ENCODE measurements at places on chromosomes 5 and 9.

DNA sequence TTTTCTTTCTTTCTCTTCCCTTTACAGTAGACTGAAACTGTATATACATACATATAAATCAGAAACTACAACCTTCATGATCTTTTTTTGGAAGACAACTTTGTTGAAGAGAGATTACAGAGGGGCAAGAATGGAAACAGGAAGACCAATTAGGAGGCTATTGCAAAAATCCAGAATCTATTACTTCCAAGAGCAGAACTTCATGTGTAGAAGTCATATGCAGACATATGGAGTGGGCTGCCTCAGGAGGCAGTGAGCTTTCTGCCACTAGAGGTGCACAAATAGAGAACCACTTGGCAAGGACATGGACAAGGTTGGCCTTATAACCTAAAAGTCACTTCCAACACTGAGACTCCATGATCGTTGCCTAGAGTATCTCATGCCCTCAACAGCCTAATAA lies 157.8 kb upstream of the NR4A3 start:
- DNase-seq, result no peak

- DNase-seq, result no peak
Measured at GRCh38 chr9:5712651-5713390, 83.9 kb downstream of the RIC1 start.

DNA sequence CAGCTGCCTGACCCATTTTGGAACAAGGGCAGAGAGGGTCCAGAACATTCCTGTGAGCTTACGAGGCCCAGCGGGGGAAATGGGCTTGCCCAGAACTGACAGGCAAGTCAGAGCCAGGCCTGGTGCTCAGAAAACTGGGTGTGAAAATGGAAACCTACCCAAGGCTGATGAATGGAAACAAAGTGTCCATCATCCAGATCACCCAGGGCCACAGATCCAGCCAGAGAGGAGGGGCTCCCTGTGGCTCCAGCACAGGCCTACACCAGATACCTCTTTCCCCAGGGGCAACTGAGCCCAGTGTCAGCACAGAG lies 3.1 kb downstream of the CLTB start:
- no peak for DNase-seq

- no peak for DNase-seq
Measured at GRCh38 chr5:132220491-132220890, 7.2 kb downstream of the P4HA2 start.

- no peak for DNase-seq
Measured at GRCh38 chr9:36134761-36135505, 1.6 kb upstream of the GLIPR2 start.

GRCh38 chr5:111463311-111463710 lies 49.0 kb downstream of the STARD4 start:
- no peak for DNase-seq

GRCh38 chr5:97075649-97076048 lies 66.8 kb downstream of the LIX1 start:
- no peak for DNase-seq

DNA sequence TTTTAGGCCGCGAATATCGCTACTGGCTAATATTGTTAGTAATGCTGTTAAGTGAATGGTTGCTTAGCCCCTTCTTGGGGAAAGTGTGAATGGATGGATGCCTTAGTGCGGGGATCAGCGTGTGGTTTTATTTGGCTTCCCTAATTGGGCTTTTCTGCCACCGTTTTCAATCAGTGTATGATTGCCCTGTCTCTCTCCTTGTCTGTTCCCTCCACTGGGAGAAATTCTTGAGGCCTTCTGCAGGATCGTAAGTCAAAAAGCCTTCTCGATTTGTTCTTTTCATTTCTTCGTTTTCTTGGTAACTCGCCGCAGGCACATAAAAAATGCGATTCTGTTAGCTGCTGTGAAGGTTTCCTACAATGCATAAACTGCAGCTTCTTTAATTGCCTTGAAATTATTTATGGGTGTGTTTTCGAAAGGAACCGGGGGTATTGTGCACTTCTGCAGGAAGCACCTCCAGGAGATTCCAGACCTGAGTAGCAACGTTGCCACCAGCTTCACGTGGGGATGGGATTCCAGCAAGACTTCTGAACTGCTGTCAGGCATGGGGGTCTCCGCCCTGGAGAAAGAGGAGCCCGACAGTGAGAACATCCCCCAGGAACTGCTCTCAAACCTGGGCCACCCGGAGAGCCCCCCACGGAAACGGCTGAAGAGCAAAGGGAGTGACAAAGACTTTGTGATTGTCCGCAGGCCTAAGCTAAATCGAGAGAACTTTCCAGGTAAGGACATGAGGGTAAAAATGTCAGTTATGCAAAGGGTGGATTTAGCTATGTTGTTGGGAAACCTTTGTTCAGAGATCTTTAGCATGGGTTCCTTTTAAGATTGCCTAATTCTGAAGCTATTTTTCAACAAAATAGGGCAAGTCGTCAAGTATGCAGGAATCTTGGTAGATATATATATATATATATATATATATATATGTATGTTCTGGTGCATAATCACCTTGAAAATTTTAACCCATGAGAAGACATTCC lies 700 bp downstream of the SKP2 start:
- DNase-seq, result no peak

DNA sequence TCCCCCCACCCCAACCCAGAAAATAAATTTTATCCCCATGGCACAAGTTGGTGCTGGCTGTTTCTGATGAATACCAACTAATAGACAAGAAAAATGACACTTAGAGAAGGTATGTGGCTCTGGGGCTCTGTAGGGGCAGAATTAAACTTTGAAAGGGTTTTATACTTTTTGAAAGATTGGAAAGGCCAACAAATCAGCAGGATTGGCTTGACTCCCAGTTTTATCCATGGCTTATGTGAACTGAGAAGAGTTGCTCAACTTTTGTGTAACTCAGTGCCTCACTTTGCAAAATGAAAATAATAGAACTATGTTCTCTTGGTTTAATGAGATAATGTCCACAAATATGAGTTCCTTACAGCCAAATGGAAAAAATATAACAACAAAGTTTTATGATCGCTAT lies 288.9 kb upstream of the KIF2A start:
- no peak for DNase-seq

DNA sequence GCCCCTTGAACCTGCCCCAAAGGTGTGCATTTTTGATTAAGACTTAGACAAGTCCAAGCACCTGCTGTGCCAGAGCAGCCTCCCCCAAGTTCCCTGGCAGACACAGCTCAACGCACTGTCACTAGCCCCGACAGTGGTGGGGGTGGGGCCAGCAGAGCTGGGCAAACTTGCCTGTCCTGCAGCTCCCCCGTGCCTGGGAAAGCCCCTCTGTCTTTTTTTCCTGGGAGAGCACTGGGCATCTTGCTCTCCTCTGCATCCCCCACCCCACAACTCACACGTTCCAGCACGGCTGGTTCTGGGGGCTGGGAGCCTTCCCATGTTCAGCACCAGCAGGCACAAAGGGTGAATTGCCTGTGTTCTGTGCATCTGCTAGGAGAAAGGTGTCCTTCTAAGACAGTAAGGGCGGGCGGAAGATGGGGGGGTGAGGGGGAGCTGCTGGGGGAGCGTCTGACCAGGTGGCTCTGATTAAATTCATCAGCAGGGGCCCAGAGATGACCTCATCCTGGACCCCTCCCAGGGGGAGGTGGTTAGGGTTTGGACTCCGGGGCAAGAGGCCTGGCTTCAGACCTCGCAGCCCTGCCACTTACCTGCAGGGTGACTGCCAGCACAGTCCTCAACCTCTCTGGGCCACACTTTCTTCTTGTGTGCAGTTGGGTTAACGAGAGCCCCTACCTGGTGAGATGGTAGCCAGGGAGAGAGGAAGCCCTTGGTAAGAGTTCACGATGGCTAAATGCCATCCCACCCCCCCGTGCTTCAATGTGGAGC lies 23.5 kb downstream of the HMCN2 start:
- DNase-seq, result no peak

DNA sequence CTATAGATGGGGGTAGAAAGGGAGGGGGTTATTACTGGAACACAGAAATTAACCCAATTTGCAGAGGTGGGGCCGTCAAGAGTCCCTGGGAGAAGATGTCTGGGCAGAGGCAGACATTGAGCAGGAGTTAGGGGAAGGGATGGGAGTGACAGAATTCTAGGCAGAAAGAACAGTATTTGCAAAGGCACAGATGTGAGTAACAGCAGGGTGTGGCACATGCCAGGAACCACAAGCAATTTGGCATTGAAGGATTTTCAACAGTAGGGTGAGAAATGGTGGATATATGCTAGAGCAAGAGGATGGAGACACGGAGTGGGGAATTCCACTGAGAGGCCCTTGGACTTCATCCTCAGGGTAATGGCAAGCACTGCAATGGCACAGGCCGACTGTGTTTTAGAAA lies 71.6 kb upstream of the FRRS1L start:
- DNase-seq, result no peak
